ENCODE measurements at places on chromosomes 1 and 21. TPM values are rescaled to one million over a fixed set of nuclear protein-coding genes. Genes with fewer than 3 reads are reported as not detected.
A peak's percentile ranks its signal among the peaks of the same experiment; 100 is the strongest.

CD1B gene
- not detected for total RNA-seq

SLFNL1 gene
- 0.03 TPM for total RNA-seq

DNA sequence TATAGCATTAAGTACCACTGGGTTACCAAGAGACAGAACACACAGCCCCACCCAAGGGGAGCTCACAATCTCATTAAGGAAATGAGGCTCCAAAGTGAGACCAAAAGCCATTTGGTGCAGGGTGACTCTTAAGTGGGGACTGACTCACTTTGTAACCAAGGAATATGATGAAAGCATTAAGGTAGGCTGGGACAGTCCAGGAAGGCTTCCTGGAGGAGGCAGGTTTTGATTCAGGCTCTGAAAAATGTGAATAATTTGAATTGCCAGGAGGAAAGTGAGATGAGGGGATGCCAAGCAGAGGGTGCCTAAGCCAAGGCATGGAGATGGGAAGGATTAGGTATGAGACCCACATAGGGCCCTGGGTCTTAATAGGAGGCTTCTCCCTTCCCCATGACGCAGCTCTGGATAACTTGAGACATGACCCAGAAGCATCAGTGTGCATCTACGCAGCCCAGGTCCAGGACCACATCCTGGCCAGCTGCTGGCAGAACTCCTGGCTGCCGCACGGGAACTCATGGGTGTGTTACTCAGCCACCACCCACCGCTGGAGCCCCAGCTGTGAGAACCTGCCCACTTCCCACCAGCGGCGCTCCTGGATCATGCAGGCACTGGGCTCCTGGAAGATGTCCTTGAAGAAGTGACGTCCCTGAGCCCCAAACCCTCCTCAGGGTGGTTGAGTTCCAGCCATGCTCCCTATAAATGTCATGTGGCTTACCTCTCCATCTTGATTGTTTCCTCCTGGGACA is 5.9 kb upstream of the TTC4 start:
- DNase-seq = no peak
- no peaks in the 10 kb centered on the region for H3K36me3 ChIP-seq
- H3K27me3 ChIP-seq = no peaks in the 10 kb centered on the region
- H3K4me3 ChIP-seq = no peak overlapping the region
- no peaks in the 10 kb centered on the region for H3K4me1 ChIP-seq
- H3K27ac ChIP-seq = no peak overlapping the region

GRCh38 chr21:43882952-43883545 is 18.0 kb downstream of the AGPAT3 start:
- no peak overlapping the region for H3K27ac ChIP-seq
- no peaks in the 10 kb centered on the region for H3K27me3 ChIP-seq
- no peak overlapping the region for H3K4me3 ChIP-seq
- DNase-seq = no peak
- H3K4me1 ChIP-seq = peaks cover 67% of the 10 kb centered on the region

- no peaks in the 10 kb centered on the region for H3K27me3 ChIP-seq
- H3K27ac ChIP-seq = no peak overlapping the region
- no peaks in the 10 kb centered on the region for H3K4me1 ChIP-seq
- no peak overlapping the region for H3K4me3 ChIP-seq
- no peaks in the 10 kb centered on the region for H3K36me3 ChIP-seq
Observed at GRCh38 chr1:38690790-38691449, 168.7 kb downstream of the RRAGC start.

DNA sequence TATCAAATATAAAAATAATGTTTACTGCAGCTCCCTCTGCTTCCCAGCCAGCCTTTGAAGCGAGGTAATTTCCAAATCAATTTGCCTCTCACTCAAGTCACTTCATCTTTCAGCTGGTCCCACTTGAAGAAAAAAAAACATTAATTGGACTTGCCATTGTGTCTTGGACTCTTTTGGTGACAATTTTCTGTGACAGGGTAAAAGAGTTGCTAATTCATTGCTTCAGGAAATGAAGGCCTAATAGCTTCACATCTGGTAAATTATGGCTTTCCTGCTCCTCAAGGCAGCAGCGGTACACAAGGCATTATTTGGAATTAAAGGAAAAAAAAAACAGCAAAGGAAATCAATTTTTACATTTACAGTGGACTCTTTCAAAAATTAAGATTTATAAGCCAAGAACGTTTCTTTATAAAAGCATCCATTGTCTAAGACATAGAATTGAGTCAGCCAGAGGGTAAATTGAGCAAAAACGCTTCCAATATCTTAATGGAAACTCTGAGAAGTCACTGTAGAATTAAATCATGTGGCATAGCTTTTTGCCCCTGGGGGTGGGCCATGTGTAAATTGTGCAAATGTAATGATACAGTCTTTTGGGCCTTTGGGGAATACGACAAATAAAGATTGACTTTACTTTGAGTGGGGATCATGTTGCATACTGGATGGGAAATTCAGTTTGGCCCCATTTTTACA is 102.5 kb downstream of the LYPLAL1 start:
- peaks cover 3% of the 10 kb centered on the region for H3K4me1 ChIP-seq
- no peak overlapping the region for H3K27ac ChIP-seq
- no peak overlapping the region for H3K4me3 ChIP-seq

GRCh38 chr1:185526344-185527307 is 207.6 kb upstream of the HMCN1 start:
- no peaks in the 10 kb centered on the region for H3K4me1 ChIP-seq
- no peaks in the 10 kb centered on the region for H3K36me3 ChIP-seq
- DNase-seq = no peak
- no peak overlapping the region for H3K27ac ChIP-seq
- H3K4me3 ChIP-seq = no peak overlapping the region
- H3K27me3 ChIP-seq = no peaks in the 10 kb centered on the region

UTP11 gene
- total RNA-seq = 124 TPM

NUP210L gene
- total RNA-seq = not detected

PEAR1 gene
- total RNA-seq = 1.0 TPM

GRCh38 chr21:15486460-15487195 is 243.2 kb upstream of the USP25 start:
- no peak overlapping the region for H3K27ac ChIP-seq
- no peak for DNase-seq
- H3K36me3 ChIP-seq = no peaks in the 10 kb centered on the region
- no peak overlapping the region for H3K4me3 ChIP-seq

GRCh38 chr1:228963795-228964177 is 228.5 kb downstream of the RHOU start:
- H3K27ac ChIP-seq = peak overlapping the region; percentile 96
- no peak for DNase-seq
- peaks cover 22% of the 10 kb centered on the region for H3K4me1 ChIP-seq
- no peaks in the 10 kb centered on the region for H3K27me3 ChIP-seq
- no peak overlapping the region for H3K4me3 ChIP-seq

DNA sequence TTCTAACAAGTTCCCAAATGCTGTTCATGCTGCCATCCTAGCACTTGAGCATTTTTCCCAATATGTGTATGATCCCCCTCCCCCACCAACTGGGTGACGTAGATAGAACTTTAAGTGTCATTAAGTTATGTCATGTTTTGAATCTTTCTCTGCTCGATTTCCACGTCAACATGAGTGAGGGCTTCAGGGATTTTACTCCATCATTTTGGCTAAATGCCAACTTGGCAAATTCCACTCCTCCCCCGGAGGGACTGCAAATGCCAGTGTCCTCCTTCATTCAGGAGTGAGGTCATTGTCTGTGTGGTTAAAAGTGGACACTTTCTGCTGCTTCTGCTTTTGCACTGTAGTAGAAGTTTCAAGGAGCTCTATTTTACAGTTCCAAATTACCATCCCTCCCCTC is 201.7 kb downstream of the FGGY start:
- no peak overlapping the region for H3K4me3 ChIP-seq
- H3K27me3 ChIP-seq = no peaks in the 10 kb centered on the region
- DNase-seq = peak; percentile 53
- peaks cover 18% of the 10 kb centered on the region for H3K4me1 ChIP-seq

DNA sequence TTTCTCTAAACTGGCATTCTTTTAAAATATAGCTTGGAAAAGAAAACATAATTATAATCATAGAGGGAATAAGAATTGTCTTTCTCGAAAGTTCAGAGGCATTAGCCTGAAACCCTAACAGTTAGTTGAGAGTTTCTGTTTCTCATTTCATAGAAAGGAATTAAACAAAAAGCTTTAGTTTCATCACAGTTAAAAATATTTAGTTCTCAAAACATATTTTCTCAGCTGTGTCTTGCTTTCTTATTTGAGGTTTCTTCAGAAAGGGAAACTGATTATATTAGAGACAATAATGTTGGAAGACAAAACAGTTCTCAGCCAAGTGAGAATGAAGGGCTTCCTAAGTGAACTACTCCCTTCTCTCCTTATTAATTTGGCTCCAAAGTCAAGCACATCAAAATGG is 75.4 kb upstream of the C1orf105 start:
- DNase-seq = no peak
- no peaks in the 10 kb centered on the region for H3K27me3 ChIP-seq
- H3K4me1 ChIP-seq = peaks cover 27% of the 10 kb centered on the region

- H3K27ac ChIP-seq = peak overlapping the region; percentile 13
- peaks cover 41% of the 10 kb centered on the region for H3K36me3 ChIP-seq
- H3K4me3 ChIP-seq = peak overlapping the region; percentile 57
- no peaks in the 10 kb centered on the region for H3K27me3 ChIP-seq
- H3K4me1 ChIP-seq = peaks cover 4% of the 10 kb centered on the region
- DNase-seq = peak; percentile 57
Observed at GRCh38 chr1:37989361-37989930, 376 bp downstream of the SF3A3 start.

CENPF gene
- 182 TPM for total RNA-seq
